Posterior vena cava (tissue), 2 donors: ENCODE measurements at places on chromosomes 1 and 21. TPM values are rescaled to one million over a fixed set of nuclear protein-coding genes. Genes with fewer than 3 reads are reported as not detected.

- no peak for DNase-seq
Observed at GRCh38 chr21:35599164-35599563, 461.2 kb downstream of the SETD4 start.

DNA sequence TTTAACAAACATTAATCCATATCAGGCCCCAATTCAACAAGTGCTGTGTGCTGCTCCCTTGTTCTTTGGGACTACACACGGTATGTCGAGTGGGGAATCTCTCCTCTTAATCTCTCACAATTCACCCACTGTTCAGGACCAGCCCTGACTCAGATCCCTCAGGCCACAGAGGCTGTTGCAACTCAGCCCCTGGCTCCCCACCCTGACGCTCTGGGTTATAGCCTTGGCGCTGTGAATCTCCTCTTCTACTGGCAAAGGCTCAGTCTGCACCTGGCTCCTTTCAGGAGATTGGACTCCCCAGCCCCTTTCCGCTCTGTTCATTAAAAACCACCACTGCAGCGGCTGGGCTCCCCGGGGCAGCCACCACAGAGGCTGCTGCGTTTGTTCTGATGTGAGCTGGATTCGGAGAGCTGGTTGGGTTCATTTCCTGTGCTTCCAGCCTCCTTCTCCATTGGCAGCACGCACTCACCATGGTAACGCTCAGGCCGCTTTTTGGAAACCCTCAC lies 13.0 kb downstream of the CAPN8 start:
- no peak for DNase-seq

DNA sequence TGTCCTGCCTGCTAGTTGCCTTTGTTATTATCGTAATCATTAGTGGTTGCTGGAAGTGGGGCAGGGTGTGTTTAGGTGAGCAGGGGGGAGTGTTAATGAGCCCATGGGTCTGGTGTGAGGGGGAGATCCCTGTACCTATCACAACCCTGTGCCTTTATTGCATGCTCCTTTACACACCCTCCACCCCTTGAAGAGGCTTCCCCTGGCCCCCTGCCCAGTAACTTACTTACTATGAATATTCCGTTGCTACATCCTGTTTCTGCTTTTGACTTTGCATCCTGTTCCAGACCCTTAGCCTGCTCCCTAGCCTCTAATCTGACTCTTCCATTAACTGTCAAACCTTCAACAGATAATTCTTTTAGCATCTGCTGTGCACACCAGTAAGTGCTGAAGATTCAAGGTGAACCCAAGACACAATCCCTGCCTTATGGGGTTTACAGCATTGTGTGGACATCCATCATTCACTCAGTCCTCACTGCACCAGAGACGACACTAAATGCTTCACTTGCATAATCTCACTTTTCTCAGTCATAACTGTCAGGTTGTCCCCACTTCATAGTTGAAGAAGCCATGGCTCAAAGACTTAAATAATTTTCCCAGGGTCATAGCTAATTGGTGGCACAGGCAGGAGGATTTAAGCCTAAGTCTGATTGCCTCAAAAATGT lies 47.9 kb downstream of the CDC7 start:
- DNase-seq, result no peak

DNA sequence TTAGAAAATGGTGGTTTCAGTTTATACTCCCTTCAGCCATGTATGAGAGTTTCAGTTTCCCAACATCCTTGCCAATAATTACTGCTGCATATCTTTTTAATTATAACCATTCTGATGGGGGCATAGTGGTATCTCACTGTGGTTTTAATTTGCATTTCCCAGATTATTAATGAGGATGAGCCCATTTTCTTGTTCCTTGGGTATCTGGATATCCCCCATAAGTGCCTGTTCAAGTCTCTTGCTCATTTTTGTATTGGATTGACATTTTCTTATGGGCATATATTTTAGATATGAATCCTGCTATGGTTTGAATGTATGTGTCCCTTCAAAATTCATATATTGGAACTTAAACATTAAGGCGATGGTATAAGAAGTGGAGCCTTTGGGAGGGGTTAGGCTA lies 1.6 kb upstream of the ZMYM6 start:
- no peak for DNase-seq

GRCh38 chr1:59333626-59334277 lies 36.9 kb downstream of the FGGY start:
- DNase-seq, result no peak

Gene IGSF21
- total RNA-seq, result 7.8 TPM
